ENCODE measurements at places on chromosomes 11 and 22. TPM values are rescaled to one million over a fixed set of nuclear protein-coding genes. Genes with fewer than 3 reads are reported as not detected.

ENTHD1 gene
- 0.14 TPM for total RNA-seq

PRR33 gene
- not detected for total RNA-seq

OR6A2 gene
- total RNA-seq = 0.23 TPM

ZNF408 gene
- 15.8 TPM for total RNA-seq

RASSF10 gene
- not detected for total RNA-seq

CYB5R2 gene
- total RNA-seq = 1.7 TPM

MAJIN gene
- not detected for total RNA-seq

C11orf91 gene
- 0.32 TPM for total RNA-seq

PIK3IP1 gene
- 26.9 TPM for total RNA-seq

DDX25 gene
- 0.09 TPM for total RNA-seq

CD6 gene
- total RNA-seq = 337 TPM

FGF19 gene
- not detected for total RNA-seq

LRRC56 gene
- 2.2 TPM for total RNA-seq

OPCML gene
- total RNA-seq = not detected

TLCD5 gene
- 0.50 TPM for total RNA-seq

FBLN1 gene
- total RNA-seq = not detected

OR52E8 gene
- not detected for total RNA-seq

SSH3 gene
- total RNA-seq = 14.2 TPM

ACTN3 gene
- 0.05 TPM for total RNA-seq

ANO3 gene
- total RNA-seq = not detected

NCF4 gene
- total RNA-seq = 57.0 TPM

TYR gene
- not detected for total RNA-seq

IMMP1L gene
- total RNA-seq = 21.3 TPM

CACNA1I gene
- 4.0 TPM for total RNA-seq

SCO2 gene
- total RNA-seq = 7.9 TPM

JAML gene
- total RNA-seq = 73.7 TPM

FOLR2 gene
- not detected for total RNA-seq

MARK2 gene
- 59.8 TPM for total RNA-seq

RPLP2 gene
- total RNA-seq = 2,169 TPM

ANKK1 gene
- 0.14 TPM for total RNA-seq

UCP2 gene
- total RNA-seq = 338 TPM

SAA1 gene
- not detected for total RNA-seq

ANGPTL5 gene
- not detected for total RNA-seq

Measured in T-helper 2 cell treated with Interferon-gamma antibody and Interleukin-4, amounts not matched to agents 100 ng/mL and 5 ng/mL, for 36 hours (primary cell).